ENCODE measurements at places on chromosomes 7 and 10.

- no peak for DNase-seq
Observed at GRCh38 chr10:14611968-14612693, 162.6 kb downstream of the FAM107B start.

- DNase-seq = no peak
Observed at GRCh38 chr7:74059681-74060588, 23.7 kb upstream of the LIMK1 start.

DNA sequence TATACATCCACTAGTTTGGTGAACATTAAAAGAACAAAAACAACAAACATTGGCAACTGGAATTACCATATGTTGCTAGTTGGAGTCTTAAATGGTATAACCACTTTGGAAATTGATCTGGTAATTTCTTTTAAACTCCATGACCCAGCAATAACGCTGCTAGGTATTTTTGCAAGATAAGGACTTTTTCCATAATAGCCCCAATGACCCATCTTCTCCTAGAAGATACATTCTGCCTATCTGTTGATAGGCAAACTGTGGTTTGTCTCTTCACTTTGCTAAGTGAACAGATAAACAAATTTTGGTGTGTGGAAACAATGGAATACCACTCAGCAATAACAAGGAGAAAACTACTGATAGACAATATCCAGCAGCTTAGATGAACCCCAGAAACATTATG is 30.6 kb upstream of the MTURN start:
- DNase-seq = no peak

GRCh38 chr7:157460721-157461120 is 123.9 kb downstream of the DNAJB6 start:
- DNase-seq = no peak

- no peak for DNase-seq
Observed at GRCh38 chr7:126378642-126379041, 874.1 kb downstream of the GRM8 start.

DNA sequence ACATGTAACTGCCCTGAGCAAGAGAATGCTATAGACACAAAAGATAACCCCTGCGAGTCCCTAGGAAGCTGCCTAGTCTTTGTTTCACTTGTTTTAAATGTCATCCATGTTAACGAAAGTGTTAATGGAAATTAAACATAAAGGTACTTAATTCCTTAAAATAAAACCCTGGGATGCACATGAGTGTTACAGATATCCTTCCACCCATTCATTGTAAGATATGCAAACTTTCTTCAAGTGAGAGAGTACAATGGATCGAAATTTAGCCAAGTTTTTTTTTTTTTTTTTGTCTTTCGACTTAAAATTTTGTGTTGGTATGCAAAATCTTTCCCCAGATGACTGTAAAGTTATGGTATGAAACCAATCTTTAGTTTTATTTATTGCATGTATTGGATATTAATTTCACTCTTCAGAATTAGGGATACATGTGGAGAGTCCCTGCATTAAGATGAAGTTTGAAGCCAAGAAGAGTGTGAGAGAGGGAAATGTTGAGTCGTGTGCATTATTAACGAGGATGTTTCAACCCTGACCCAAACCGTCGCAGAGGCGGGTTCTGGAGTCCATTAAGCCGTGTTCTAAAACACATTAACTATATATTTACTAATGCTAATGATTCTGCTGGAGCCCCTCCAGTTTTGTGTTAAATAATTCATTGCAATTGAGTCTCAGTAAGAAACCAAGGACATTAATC is 1.6 kb downstream of the CDK14 start:
- DNase-seq = no peak

- DNase-seq = no peak
Observed at GRCh38 chr10:79159785-79160184, 91.0 kb downstream of the ZMIZ1 start.

DNA sequence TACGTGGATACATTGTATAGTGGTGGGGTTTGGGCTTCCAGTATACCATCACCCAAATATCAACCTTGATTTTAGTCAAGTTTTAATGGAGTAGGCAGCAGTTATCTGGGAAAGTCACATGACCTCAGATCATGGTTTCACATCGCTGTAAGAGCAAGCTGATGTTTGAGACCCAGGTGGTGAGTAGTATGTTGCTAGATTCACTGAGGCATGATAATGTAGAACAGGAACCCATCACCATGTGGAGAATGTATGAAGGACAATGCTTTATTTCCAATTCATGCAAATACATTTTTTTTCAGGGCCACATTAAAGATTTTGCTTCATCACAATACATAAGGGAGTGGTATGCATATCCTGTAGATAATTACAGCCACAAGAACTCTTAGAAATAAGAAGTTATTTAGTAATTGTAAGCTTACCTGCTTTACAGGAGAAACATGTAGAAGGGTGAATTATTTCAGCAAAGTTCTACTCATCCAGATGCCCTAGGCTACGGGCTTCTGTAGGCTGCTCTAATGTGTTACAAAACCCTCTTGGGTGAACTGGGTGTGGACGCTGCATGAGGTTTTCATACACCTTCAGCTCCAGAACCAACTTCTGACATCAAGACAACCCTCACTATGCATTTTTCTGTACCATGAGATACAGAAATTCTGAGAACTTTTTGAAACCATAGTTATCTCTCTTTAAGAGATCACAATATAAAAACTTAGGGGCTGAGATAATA is 27.6 kb upstream of the LAMB4 start:
- DNase-seq = no peak

- no peak for DNase-seq
Observed at GRCh38 chr7:153675131-153675530, 377.1 kb upstream of the DPP6 start.

DNA sequence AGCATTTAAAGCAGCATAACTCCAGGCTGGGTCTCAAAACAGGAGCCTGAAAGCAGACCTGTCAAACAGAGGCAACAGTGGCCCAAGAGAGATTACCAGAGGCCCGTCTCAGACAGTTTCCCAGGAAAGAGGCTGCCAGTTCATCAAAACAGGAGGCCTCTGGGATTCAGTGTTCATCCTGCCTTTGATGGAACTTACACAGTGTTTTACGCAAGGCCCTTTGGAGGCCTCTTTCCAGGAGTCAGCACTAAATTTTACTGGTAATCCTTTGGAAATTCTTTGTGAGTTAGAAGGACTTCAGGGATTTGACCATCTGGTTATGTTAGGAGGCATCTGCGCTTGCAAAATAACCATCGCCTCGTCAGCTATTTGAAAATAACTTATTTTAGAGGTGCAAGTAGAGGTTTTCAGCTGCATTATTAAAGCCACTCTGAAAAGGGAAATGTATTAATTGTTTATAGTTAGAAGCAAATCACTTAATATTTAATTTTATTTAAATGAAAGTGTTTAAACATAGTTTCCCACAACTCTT is 501.2 kb upstream of the COBL start:
- no peak for DNase-seq

DNA sequence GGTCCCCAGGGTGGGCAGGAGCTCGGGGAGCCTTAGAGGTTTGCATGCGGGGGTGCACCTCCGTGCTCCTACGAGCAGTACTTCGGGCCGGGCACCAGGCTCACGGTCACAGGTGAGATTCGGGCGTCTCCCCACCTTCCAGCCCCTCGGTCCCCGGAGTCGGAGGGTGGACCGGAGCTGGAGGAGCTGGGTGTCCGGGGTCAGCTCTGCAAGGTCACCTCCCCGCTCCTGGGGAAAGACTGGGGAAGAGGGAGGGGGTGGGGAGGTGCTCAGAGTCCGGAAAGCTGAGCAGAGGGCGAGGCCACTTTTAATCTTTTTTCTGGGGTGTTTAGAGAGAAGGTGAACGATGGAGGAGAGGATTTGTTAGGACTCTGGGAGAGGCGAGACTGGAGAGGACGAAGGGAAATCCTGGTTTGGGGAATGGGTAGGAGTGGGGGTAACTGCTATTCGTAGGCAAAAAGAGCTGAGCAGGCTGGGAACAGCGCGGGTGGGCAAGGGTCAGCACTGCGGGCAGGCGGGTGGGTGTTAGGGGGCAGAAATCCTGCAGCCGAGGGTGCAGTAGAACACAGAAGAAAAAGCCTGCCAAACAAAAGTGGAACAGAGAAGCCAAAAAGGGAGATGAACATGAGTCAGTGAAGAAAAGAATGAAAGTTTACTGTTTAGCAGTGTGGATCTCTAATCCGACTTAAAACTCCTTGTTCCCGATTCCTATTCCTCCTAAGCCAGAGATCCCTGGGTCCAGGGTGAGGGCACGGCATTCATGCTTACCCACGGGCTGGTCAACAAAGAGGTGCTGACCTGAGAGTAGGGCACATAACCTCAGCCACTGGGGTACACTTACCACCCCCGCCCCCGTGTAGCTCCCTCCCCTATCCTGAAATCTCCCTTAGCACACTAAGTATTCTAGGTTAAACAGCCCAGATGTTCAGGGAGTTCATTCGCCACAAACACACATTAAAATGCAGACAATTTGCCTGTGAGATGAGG is 26.9 kb downstream of the PRSS2 start:
- DNase-seq = no peak

- DNase-seq = no peak
Observed at GRCh38 chr10:96982149-96982930, 150.2 kb downstream of the LCOR start.

DNA sequence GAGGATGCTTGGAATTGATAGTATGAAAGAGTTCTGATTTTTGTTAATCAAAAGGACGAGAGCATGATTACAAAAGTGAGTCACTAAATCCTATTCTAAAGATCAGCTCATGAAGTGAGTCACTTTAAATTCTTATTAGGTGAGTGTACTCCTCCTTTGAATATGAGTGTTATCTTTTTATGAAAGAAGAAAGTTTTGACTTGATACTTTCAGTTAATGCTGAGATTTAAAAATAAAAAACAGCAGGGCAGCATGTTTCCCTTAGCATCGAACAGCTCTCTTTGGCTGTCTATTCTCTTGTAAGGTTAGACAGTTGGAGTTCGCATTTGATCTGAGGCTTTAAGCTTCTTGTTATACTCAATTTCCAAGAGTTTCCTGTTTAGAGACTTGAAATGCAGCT is 222.0 kb downstream of the TWIST1 start:
- DNase-seq = no peak

DNA sequence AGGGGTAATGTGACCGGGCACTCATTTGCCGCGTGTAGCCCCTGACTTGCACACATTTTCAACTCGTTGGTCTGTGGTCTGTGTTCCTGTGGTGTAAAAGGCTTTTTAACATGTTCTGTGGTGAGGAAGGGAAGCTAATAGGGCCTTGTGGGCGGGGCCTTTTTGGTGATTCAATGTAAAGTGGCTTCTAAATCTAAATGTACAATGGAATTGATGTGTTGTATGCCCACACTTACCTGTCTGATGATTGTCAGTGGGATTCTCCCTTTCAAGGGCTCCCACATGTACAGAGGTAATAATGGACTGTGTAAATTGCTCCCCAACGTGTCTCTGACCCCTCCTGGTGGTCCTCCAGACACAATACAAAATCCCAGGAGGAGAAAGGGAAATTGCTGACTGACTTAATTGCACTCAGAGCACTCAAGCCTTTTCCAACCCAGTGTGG is 43.1 kb upstream of the GATAD1 start:
- DNase-seq = no peak

- DNase-seq = no peak
Observed at GRCh38 chr7:26508917-26509316, 217.3 kb downstream of the SNX10 start.

DNA sequence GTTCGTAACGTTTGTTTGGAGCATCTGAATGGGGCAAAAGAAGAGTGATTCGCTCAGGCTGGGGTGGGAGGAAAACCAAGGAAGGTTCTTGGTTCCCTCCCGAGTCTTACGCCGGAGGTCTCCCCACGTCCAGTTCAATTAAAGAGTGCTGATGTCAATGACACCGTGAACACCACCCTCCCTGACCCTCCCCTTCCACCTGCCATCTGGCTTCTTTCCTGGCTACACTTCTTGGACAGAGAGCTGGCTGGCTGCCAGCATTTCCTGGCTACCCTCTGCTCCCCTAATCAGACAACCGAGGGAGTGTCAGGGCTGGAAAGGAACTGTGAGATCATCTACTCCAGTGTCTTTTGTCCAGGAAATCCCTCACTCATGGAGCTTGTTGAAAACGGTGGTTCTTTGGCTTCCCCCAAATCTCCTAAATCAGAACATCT is 24.1 kb upstream of the FFAR4 start:
- no peak for DNase-seq

- no peak for DNase-seq
Observed at GRCh38 chr7:122303531-122304318, 825 bp downstream of the FEZF1 start.

DNA sequence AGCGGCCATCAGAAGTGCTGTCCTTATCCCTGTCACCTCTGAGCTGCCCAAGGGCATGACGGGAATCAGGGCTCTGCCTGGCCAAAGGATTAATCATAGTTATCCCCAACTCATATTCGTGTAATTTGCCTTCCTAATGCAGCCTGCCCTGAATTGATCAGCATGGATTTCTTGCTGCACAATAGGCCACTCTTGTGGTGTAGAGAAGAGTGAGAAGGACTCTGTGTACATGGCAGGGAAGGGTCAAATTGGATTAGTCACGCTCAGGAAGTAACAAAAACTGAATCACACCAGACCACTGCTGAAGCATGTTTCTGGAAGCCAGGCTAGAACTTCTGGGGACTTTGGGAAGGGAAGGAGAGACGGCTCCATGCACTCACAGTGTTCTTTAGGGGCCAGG is 227.0 kb downstream of the BUB3 start:
- DNase-seq = no peak

- DNase-seq = no peak
Observed at GRCh38 chr7:44979481-44980392, 922 bp upstream of the MYO1G start.

DNA sequence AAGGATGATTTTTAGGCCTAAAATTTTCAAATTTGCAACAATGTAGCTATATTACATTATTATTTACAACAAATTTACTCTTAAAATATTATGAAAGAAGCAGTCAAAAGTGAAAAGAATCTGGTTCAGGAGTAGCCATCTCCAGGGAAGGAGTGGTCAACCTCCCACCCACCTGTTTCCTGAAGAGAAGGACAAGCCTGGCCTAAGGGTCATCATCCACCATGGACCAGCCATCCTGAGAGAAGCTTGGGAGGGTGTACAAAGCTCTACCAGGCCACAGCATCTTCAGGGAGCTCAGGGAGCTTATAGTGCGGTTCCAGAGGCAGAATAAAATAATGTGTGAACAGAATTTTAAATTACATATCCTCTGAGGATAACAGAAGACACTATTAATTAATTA is 38.1 kb downstream of the COL1A2 start:
- DNase-seq = no peak

DNA sequence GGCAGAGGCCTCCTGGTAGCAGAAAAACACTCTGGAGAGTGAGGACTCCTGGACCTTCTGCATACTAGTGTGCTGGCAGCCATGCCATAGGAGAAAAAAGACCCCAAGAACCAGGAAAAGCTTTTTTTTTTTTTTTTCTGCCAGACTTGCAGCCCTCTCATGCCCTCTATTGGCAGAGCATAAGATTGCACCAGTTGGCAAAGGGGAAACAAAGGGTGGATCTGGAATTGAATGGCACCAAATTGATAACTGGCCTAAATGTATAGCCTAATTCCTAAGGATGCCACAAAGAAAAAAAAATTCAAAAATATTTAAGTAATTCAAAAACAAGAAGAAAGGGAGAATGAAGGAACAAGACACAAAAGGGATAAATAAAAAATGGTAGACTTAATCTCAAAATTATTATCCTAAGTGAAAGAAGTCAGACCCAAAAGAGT is 112.5 kb upstream of the GHITM start:
- no peak for DNase-seq

Measured in left renal cortex interstitium (tissue), 4 donors.